ENCODE measurements at places on chromosomes 5 and 9. TPM values are rescaled to one million over a fixed set of nuclear protein-coding genes. Genes with fewer than 3 reads are reported as not detected.

The DIPK1B gene
- 0.13 TPM for total RNA-seq

The FGF18 gene
- 2.7 TPM for total RNA-seq

The CCDC69 gene
- total RNA-seq = 6.1 TPM

The DNAJB5 gene
- total RNA-seq = 8.5 TPM

The IRX2 gene
- total RNA-seq = 0.97 TPM

The DPH7 gene
- total RNA-seq = 15.7 TPM

The DND1 gene
- total RNA-seq = 0.13 TPM

The C5orf58 gene
- not detected for total RNA-seq

The ZNF366 gene
- total RNA-seq = not detected

The KIAA0825 gene
- total RNA-seq = 13.9 TPM

The OR4F3 gene
- total RNA-seq = not detected

The NRG2 gene
- total RNA-seq = 0.78 TPM

The XRCC4 gene
- total RNA-seq = 12.8 TPM

The ENTREP1 gene
- total RNA-seq = under 0.01 TPM

The CTNND2 gene
- total RNA-seq = not detected

The MORN5 gene
- total RNA-seq = not detected

The PLAA gene
- 35.0 TPM for total RNA-seq

The PHF24 gene
- 0.11 TPM for total RNA-seq

The SPAG8 gene
- total RNA-seq = 1.2 TPM

The PAEP gene
- not detected for total RNA-seq

The NOXA1 gene
- total RNA-seq = 0.39 TPM

The PCDHB16 gene
- 4.4 TPM for total RNA-seq

The PHYKPL gene
- 31.5 TPM for total RNA-seq

The WNT8A gene
- total RNA-seq = not detected

The PDLIM4 gene
- total RNA-seq = 34.8 TPM

The CNTFR gene
- total RNA-seq = not detected

The TEX10 gene
- 31.5 TPM for total RNA-seq

The CDX1 gene
- total RNA-seq = 0.22 TPM

The AQP3 gene
- total RNA-seq = 2.4 TPM

The RNF180 gene
- total RNA-seq = 5.9 TPM

The UBE2D2 gene
- total RNA-seq = 58.8 TPM

The NUDT12 gene
- 20.9 TPM for total RNA-seq

The DRD1 gene
- total RNA-seq = not detected

The C1QTNF2 gene
- total RNA-seq = 1.4 TPM

The FGF10 gene
- total RNA-seq = 2.2 TPM

The DOK3 gene
- 0.91 TPM for total RNA-seq

The ZNG1C gene
- total RNA-seq = 17.4 TPM

The CDKN2A gene
- 1.8 TPM for total RNA-seq

The GABRG2 gene
- not detected for total RNA-seq

The ECSCR gene
- total RNA-seq = 1.5 TPM

The EPB41L4A gene
- 13.9 TPM for total RNA-seq

The SVEP1 gene
- 89.5 TPM for total RNA-seq

The PDCD1LG2 gene
- 9.1 TPM for total RNA-seq

The GPR151 gene
- total RNA-seq = not detected

The NMUR2 gene
- total RNA-seq = not detected

The RAB3C gene
- not detected for total RNA-seq

The VCAN gene
- total RNA-seq = 337 TPM

The RNF183 gene
- total RNA-seq = not detected

The ATP10B gene
- total RNA-seq = not detected

The RALGPS1 gene
- total RNA-seq = 4.1 TPM

The CARTPT gene
- not detected for total RNA-seq

The IL13 gene
- not detected for total RNA-seq

The QSOX2 gene
- 8.6 TPM for total RNA-seq

The ROR2 gene
- total RNA-seq = 7.7 TPM
